ENCODE measurements at places on chromosomes 4 and X.

DNA sequence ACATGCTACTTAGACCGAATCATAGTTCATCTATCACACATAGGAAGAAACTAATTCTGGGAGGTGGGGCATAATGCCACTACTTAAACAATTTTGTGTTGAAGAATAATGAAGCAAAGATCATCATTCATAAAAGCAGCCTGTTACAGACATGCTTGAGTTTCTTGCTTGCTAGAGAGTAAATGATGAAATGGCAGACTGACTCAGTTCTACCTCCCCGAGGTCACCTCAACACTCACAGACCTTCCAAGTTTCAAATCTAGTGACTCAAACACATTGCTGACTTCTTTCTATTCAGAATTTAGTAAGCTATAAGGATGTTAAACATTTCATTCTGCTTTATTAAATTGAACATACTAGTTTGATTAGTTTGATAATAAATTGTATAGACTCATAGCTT lies 636.5 kb upstream of the FRG1 start:
- no peak for DNase-seq

- DNase-seq: no peak
These were observed at the start of gene GABRE for GRCh38 chrX:151974336-151975227. GABRE (minus strand) TSS chrX:151974676; CDS start chrX:151974625, 51 bp downstream.

GRCh38 chr4:120491481-120491880 lies 424.8 kb upstream of the MAD2L1 start:
- no peak for DNase-seq

GRCh38 chr4:139245590-139245989 lies 34.4 kb downstream of the MGARP start:
- DNase-seq: no peak

GRCh38 chrX:121333942-121334341 lies 286.5 kb downstream of the GLUD2 start:
- DNase-seq: no peak

- DNase-seq: no peak
These were observed 2.9 kb upstream of the SH3BP2 start for GRCh38 chr4:2789793-2790582.

GRCh38 chrX:104565791-104566680 lies at the start of gene IL1RAPL2:
IL1RAPL2 (plus strand) TSS chrX:104566199.
- DNase-seq: no peak

DNA sequence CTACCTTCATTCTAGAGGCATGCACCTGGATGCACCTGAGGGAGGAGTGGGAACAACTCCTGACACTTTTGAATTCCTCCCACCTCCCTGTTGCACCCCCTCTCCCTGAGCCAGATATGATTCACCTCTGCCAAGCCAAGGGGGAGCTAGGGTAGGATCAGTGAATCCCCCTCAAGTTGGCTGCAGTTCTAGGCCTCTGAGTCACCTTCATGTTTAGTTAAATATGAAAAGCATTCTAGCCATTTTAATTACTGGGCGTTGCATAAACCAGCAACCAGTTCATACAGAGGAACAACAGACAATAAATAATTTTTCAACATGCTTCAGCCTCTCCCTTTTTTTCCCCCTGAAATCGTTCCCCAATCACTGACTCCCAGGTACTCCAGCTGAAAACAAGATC lies 1440.2 kb downstream of the ADGRL3 start:
- DNase-seq: no peak

DNA sequence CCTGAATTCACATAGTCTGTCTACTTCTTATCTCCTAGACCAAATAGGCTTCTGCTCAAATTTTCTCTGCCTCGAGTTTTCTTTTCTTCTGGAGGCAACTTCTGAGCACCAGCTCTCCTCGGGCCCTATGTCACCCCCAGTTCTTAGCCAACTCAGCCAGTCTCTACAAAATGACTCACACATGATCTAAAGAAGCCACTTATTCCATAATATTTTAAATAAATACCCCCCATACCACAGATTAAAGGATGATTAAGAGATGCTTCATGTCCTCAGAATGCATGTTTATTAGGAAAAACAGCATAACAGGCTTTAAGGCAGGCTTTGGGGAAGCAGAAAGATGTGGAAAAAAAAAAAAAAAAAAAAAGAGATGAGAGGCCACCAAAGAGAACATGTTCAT lies 36.6 kb upstream of the DDX53 start:
- no peak for DNase-seq

- no peak for DNase-seq
These were observed 526.5 kb downstream of the TRIML1 start for GRCh38 chr4:188665491-188666457.

DNA sequence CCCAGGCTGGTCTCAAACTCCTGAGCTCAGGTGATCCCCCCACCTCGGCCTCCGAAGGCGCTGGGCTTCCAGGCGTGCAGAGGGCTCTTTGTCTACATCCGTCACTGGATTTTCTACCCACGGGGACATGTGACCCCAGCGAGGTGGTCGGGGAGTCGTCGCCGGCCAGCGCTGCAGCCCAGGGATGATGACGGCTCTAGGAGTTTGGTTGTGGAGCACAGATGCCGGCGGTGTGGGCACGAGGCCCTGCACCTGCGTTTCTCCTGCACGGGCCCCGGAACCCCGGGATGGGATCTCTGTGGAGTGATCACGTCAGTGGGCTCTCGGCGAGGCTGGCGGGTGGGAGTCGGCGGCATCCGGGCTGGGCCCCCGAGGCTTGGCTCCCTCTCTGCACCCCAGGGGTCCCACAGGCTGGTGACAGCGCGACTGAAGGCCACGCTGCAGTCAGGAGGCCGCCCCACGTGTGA lies 9.1 kb upstream of the GTPBP6 start:
- no peak for DNase-seq

- DNase-seq: no peak
These were observed 236.8 kb downstream of the GPAT3 start for GRCh38 chr4:83772685-83773084.

GRCh38 chrX:63934791-63935190 lies 149.8 kb upstream of the ARHGEF9 start:
- no peak for DNase-seq

GRCh38 chr4:139732991-139733570 lies 67.5 kb downstream of the MGST2 start:
- DNase-seq: no peak

DNA sequence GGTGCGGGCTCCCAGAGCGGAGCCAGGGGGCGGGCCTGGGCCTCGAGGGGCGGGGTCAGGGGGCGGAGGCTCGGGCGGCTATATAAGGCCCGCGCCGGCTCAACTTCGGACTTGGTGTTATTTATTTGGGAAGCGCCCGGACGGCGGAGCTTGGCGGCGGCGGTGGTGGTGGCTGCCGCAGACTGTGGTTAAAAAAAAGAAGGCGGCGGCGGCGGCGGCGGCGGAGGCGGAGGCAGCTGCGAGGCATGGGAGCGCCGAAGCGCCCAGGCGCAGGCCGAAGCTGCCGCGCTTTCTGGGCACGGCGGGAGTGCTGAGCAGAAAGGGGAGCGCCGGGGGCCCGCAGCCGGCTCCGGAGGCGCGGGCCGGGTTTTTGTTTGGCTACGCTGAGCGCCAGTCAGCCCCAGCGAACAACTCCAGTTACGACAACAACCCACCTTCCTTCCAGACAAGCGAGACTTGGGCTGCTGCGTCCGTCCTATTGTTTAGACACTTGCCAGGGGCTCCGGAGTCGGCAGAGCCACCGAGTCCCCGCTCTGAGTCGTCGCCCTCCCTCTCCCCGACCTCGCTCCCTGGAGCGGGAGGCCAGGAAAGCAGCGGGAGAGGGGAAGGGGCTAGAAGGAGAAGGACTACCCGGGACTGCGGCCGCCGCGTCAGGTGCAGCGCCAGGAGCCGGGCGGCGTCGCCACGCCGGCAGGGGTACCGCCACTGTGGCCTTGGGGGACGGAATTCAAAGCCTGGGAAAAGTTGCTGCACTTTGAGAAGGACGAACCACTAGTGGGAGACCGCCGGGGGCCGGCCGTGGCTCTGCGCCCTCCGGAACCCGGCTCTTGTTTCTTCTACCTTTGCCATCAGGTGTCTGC lies at the start of gene SLIT2:
SLIT2 (plus strand) TSS at position 110 of the 860 bp plus-strand sequence. CDS start 1,911 bp downstream, outside the sequence.
- peak; percentile 15 for DNase-seq

DNA sequence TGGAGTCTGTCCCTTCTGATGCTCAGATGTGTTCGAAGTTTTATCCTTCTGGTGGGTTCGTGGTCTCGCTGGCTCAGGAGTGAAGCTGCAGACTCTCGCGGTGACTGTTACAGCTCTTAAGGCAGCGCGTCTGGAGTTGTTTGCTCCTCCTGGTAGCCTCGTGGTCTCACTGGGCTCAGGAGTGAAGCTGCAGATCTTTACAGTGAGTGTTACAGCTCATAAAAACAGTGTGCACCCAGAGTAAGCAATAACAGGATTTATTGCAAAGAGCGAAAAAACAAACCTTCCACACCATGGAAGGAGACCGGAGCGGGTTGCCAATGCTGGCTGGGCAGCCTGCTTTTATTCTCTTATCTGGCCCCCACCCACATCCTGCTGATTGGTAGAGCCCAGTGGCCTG lies 18.5 kb downstream of the SLC25A5 start:
- DNase-seq: no peak

DNA sequence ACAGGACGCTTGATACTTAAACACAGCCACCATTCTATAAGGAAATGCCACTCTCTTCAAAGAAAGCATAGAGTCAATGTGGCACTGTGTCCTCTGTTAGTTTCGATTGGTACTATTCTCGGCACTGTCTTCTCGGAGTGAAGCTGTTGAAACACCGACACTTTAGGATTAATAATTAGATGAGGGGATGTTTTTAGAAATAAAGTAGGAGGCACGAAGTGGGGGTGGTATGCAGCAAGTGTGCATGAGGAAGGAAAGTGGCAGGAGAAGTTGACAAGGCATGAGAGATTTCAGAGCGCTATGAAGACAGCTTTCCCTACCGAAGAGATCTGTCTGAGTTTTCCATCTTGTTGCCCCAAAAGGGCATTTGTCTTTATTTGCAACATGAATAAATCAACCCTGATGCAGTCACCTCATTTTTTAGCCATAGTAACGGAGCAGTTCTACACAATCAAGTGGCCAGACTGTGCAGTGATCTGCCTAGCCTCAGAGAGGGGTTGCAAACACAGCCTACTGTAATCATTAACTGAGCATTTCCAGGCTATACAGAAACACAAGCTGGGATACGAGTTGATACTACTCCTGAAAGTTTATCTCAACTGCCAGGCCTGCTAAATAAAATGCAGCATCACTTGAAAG lies 8.3 kb downstream of the GPRIN3 start:
- no peak for DNase-seq

- DNase-seq: peak; percentile 36
These were observed 519.5 kb downstream of the BCOR start for GRCh38 chrX:39577985-39578869.

DNA sequence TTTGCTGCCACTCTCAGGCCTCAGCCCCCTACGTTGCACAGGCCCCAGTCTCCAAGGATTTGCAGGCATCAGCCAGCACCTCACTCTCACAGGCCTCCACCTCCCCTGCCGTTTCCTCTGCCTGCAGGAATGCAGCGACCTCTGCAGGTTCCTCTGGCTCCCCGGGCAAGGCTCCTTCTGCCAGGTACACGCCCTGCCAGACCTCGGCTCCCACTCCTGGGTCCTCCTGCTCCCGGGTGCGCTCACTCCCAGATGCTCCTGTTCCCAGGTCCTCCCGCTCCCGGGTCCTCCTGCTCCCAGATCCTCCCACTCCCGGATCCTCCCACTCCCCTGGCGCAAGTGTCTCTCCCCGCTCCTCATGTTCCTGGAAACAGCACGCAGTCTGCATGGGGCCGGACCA lies 144.4 kb upstream of the RADX start:
- DNase-seq: no peak

DNA sequence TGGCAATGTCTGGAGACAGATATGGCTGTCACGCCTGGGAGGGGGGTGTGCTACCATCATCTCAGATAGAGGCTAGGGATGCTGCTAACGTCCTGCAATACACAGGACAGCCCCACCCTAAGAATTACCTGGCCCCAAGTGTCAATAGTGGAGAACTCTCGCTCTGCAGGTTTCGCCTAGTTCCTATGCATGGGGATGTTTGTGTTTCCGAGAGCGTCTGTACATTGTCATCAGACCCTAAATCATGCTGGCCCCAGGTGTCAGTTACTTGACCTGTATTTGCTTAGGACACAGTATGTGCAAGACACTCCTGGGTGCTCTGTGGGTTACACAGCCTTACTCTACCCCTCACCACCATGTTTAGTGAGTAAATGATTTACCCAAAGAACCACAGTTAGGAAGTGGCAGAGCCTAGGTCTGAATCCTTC lies 90.8 kb downstream of the AFF1 start:
- DNase-seq: no peak

DNA sequence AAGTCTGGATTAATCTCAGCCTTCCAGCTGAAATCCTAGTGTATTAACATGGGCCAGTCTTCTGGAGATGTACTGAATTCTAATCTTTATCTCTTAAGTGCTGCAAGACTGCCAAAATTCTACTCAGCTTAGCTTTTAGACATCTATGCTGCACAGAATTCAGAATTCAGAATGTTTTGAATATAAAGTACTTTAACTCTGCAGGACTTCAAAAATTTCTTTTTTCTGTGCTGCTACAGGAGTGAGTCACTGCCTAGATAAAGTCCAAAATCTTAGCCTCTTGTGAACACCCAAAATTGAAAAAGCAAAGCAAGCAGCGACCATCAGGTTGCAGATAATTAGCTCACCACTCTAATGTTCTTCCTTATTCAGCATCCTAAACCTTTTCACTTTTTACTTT lies 1092.6 kb upstream of the PCDH10 start:
- no peak for DNase-seq

GRCh38 chrX:133655275-133656265 lies 240.3 kb upstream of the GPC4 start:
- no peak for DNase-seq

- DNase-seq: no peak
These were observed 652 bp downstream of the COL25A1 start for GRCh38 chr4:109301651-109302360.

DNA sequence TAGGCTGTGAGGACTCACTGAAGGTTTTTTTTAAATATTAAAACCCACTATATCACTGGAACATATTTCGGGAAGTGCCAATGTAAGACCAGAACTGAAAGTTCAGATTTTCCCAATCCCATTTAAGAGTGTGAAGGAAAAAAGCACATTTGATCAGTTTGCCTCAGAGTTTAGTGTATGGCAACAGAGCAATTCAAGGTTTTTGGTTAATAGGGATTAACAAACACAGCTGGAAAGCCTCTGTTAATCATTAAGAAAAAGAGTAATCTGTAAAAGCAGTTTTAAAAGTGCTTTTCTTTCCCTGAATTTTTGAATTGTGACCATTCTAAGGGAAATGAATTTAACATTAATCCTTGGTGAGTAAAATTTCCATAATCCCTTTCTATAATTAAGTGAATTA lies 60.4 kb downstream of the NPY5R start:
- DNase-seq: no peak

DNA sequence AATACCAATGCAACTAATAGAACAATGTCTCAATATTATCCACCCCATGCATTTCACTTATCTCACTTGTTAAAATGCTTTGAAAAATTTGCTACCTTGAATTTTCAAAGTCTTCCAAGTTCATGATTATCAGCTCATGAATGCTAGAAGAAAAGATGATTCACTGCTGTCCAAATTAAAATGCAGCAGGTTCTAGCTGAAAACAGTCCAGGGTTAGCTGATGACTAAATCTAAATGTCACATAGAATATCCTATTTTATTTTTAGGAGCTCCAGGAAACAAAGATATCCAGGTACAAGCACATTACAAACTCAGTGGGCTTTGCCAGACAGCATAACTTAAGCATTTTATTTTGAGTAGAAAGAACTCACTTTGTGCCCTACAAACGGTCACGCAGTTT lies 38.0 kb upstream of the SPARCL1 start:
- no peak for DNase-seq

- DNase-seq: no peak
These were observed 22.2 kb upstream of the HMX1 start for GRCh38 chr4:8893624-8894423.
